Stimulated activated CD4-positive, alpha-beta T cell treated with anti-CD3 and anti-CD28 coated beads, Interleukin-1b, Interleukin-23, amount 100 ng/mL, for 1 hour (primary cell): ENCODE measurements at places on chromosomes 2 and 18.

DNA sequence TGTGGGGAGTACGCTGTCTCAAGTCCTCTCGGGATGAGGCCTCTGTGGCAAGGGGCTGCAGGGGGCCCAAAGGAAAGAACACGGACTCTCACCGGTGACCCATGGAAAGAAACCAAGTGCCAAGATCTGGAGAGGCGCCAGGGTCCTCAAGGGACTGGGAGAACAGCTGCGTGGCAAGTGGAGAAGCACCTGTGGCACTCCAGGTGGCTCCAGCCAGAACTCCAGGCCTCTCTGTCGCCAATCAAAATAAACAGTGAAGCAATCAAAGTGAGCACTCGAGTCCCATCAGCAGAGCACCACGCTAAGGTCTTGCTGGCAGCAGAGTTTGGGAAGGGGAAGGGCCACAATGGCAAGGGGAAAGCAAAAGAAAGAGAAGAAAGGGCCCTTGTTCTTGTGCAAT is 54.7 kb downstream of the BCL2 start:
- DNase-seq = no peak

DNA sequence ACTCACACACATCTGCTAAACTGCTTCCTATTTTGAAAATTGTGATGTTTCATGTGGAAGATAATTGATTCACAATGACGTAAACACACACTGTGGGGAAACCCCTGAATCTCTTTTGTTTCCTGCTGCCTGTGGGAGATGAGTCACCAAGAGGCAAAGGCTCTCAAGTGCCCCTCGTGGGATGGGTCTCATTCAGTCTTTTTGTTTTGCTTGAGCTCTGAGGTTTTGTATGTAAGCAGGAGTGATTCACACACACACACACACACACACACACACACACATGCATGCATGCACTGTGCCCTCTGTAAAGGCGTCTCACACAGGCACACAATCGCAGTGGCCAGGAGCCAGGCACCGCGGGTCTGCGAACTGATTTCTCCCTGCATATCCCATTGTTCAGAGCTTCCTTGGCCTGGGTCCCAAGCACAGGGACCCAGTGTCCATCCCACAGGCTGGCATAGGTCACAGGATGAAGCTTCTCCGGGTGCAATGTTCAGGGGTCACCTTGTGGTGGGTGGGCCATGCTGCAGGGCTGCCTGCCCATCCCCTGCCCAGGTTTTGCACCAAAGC is 12.1 kb upstream of the ARHGEF4 start:
- peak; percentile 37 for DNase-seq

GRCh38 chr2:174678395-174678794 is 80.8 kb upstream of the WIPF1 start:
- no peak for DNase-seq

GRCh38 chr2:23363831-23364230 is 21.1 kb upstream of the KLHL29 start:
- DNase-seq = no peak

- DNase-seq = no peak
Observed at GRCh38 chr2:141767051-141767450, 363.8 kb downstream of the LRP1B start.

GRCh38 chr2:157995117-157995516 is 106.6 kb upstream of the UPP2 start:
- no peak for DNase-seq

DNA sequence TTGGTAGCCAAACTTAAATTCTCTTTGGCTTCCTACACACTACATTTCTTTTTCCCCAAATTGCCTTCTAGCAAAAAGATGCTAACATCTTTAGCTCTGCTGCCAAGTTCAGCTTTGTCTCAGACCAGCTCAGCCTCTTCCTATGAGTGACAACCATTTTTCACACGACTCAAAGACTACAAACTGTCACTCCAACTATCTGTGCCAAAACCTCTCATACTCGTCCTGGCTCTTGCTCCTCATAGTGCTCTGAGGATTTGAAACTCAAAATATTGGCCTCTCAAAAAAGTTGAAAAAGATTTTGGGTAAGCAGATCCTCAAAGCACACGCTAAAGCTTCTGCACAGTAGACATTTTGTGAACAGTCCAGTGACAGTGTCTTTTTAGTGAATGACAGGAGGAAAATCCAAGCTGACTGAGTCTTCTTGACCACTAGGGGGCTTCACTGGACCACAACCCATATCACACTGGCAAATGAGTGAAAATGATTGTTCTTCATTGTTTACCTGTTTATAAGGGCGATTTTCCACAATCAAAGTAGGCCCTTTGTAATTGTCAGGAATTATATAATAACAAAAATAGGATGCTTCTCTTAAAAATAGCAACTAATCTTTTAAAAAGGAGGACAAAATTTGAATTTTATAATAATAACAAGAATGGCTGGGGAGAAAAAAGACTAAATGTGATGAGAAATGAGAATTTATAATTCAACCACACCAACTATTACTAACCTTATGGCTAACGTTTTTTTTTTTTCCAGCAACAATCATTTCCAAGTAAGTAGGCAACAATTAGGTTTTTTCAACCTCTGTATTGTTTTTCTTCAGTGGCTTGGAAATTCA is 85.5 kb upstream of the PGAP1 start:
- DNase-seq = no peak

- DNase-seq = no peak
Observed at GRCh38 chr2:236397681-236398080, 133.5 kb upstream of the ASB18 start.

DNA sequence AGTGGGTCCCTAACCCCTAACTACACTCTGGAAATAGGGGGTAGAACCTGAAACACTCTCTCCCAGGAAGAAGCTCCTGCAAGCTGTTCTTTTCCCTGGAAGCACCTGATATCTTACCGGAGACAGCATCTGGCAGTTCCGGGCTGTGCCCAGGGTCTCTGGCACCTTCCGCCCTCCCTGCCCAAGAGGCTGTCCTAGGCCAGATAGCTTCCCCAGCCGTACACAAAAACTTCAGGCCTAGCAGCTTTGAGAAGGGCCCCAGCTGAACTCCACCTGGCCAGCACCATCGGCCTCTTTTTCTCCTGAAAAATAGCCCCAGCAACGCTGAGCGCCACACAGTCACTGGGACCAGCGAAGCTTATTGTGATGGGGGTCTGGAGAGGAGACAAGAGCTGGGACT is 9.7 kb downstream of the OSR1 start:
- no peak for DNase-seq

- no peak for DNase-seq
Observed at GRCh38 chr2:20363578-20363977, 12.9 kb upstream of the PUM2 start.

- DNase-seq = no peak
Observed at GRCh38 chr2:51258301-51258700, 226.4 kb upstream of the NRXN1 start.

- DNase-seq = no peak
Observed at GRCh38 chr2:170339322-170339721, 161.4 kb downstream of the MYO3B start.
